Ascending aorta (tissue), 2 donors: ENCODE measurements at places on chromosomes 7 and 10. TPM values are rescaled to one million over a fixed set of nuclear protein-coding genes. Genes with fewer than 3 reads are reported as not detected.

DNA sequence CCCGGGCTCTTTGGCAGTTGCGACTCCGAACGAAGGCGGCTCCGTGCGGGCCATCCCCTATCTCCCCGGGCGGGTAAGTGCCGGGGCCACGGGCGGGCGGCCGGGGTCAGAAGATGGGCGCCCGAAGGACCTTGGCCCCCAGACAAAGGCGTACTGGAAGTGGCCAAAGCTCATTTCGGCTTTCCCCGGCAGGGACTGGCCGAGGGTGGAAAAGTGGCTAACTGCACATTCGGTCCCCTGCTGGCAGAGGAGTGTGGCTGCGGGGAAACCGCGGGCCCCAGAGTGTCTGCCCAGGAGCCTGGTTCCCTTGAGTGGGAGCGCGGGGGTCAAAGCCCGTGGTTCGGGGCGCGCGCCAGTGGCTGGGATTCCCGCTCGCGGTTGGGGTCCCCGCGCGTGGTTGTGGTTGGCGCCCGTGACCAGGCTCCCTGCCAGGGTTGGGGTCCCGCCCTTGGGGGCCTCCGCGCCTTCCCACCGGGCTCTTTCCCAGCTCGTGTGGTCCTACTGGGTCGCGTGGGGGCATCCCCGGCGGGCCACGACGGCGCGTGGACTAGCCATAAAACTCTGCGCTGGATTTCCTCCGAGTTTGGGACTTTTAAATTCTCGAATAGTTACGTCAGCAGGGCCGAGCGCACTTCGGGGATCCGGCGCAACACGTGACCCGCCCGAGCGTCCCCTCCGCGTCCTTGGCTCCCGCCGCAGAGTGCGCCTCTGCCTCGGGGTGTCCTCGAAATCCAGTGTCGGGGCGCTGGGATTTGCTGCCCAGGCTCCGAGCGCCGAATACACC is 124.4 kb downstream of the TACC2 start:
- H3K4me3 ChIP-seq: peak overlapping the region; percentile 81
- H3K4me1 ChIP-seq: peaks cover 19% of the 10 kb centered on the region
- H3K27ac ChIP-seq: peak overlapping the region; percentile 99
- H3K27me3 ChIP-seq: no peaks in the 10 kb centered on the region

GRCh38 chr10:118950190-118950680 is 79.3 kb upstream of the NANOS1 start:
- H3K27me3 ChIP-seq: no peaks in the 10 kb centered on the region
- H3K36me3 ChIP-seq: no peaks in the 10 kb centered on the region
- DNase-seq: no peak
- no peaks in the 10 kb centered on the region for H3K4me1 ChIP-seq

DNA sequence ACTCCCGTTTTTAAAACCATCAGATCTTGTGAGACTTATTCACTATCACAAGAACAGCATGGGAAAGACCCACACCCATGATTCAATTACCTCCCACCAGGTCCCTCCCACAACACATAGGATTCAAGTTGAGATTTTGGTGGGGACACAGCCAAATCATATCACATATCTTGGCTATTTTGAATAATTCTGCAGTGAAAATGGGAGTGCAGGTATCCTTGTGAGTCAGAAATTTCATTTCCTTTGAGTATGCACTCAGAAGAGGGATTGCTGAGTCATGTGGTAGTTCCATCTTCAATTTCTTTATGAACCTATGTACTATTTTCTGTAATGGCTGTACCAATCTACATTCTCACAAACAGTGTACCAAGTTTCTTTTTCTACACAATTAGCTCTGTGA is 125.8 kb downstream of the ANKRD7 start:
- no peaks in the 10 kb centered on the region for H3K36me3 ChIP-seq
- no peaks in the 10 kb centered on the region for H3K4me1 ChIP-seq
- no peak for DNase-seq
- no peaks in the 10 kb centered on the region for H3K27me3 ChIP-seq
- no peak overlapping the region for H3K4me3 ChIP-seq
- no peak overlapping the region for H3K27ac ChIP-seq

DNA sequence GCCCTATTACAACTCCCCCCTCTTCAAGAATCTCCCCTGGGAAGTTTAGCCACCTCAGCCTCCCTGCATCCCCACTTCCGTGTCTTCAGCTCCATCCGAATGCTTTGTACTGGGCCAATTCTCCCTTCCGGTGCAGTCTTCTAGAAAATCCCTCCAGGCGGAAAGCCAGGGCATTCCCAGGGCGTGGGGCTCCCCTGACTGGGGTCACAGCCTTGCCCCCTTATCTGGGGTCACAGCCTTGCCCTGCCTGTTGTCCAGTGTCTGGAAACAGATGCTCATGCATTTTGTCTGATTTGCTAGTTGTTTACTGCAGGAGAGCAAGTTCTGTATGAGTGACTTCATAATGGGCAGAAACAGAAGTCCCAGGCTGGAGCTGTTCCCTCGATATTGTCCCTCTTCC is 112.5 kb upstream of the TCERG1L start:
- H3K4me1 ChIP-seq: no peaks in the 10 kb centered on the region
- no peak overlapping the region for H3K4me3 ChIP-seq
- no peak for DNase-seq
- H3K27me3 ChIP-seq: no peaks in the 10 kb centered on the region

GRCh38 chr10:8380833-8381496 is 326.5 kb downstream of the GATA3 start:
- H3K27me3 ChIP-seq: no peaks in the 10 kb centered on the region
- H3K4me1 ChIP-seq: no peaks in the 10 kb centered on the region
- H3K4me3 ChIP-seq: no peak overlapping the region
- no peaks in the 10 kb centered on the region for H3K36me3 ChIP-seq

DNA sequence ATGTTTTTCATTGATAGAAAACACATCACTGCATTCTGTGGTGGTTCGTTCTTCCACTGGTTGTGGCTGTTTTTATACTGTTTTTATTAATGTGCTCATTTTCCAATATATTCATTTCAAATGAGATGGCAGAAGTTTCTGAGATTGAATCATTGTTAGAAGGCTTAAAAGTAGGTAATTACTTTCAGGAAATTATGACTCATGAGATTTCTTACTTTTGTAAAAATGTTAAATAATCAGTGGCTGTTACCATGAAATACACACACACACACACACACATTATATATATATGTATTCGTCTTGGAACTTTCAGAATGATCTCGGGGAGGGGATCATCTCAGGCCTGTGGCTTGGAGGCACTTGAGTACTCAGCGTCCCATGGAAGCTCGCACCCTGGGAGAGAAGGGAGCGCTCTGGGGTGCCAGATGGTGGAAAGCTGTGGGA is 66.1 kb downstream of the ZMYND11 start:
- H3K27ac ChIP-seq: no peak overlapping the region
- no peak for DNase-seq
- H3K27me3 ChIP-seq: no peaks in the 10 kb centered on the region
- H3K4me1 ChIP-seq: peaks cover 2% of the 10 kb centered on the region
- H3K36me3 ChIP-seq: no peaks in the 10 kb centered on the region

DNA sequence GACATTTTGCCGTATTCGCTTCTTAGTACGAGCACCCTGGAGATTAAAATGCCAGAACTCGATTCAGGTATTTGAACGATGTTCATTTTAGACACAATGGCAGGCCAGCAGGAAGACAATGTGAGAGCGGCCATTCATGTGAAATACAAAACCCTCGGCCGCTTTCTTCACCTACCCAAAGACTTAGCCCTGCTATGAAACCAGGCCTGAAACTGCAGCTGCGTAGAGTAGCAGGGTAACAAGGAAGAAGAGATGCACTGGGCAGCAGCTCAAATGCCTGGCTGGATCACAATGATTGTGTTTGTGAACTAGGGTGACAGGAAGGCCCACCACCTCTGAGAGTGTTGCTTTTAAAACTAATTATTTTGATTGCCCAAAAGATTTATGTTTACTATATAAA is 234.8 kb downstream of the TRIL start:
- no peak overlapping the region for H3K27ac ChIP-seq
- no peak overlapping the region for H3K4me3 ChIP-seq
- H3K36me3 ChIP-seq: no peaks in the 10 kb centered on the region
- DNase-seq: no peak
- H3K27me3 ChIP-seq: no peaks in the 10 kb centered on the region
- H3K4me1 ChIP-seq: peaks cover 11% of the 10 kb centered on the region

- peak overlapping the region; percentile 57 for H3K4me3 ChIP-seq
- no peak for DNase-seq
- H3K36me3 ChIP-seq: no peaks in the 10 kb centered on the region
- no peaks in the 10 kb centered on the region for H3K27me3 ChIP-seq
Observed at GRCh38 chr7:2812114-2812487, 32.0 kb downstream of the GNA12 start.

DNA sequence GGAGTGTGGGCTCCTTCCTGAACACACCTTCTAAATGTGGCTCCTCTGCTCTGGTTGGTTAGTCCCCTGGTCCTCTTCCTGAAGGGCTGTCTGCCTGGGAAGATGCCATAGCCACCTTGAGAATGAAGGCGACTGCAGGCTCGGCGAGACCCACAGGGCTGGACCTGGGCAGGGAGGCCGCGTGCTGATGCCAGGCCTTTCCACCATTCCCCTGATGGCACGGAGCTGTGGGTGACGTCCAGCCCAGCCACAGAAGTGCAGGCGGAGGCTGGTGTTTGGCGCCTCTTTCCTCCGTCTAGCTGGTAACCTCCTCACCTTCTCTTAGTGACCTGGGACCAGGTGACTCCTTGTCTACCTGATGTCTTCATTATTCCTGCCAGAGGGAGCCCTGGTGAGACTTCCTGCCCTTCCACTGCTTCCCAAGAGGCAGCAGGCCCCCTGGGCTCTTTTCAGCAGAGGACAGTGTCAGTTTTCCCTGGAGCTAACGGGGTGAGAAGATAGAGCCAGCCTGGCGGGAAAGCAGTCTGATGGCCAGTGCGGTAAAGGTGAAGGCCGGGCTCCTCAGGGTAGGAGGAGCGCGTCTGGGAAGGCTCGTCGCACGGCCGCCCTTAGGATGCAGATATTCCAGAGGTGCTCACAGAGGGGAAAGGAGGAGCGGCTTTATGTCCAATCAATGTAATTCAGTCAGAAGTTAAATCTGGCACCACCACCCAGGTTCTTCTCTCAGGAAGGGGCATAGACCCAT is 34.9 kb downstream of the GBX1 start:
- peaks cover 96% of the 10 kb centered on the region for H3K36me3 ChIP-seq
- H3K27ac ChIP-seq: no peak overlapping the region
- H3K27me3 ChIP-seq: no peaks in the 10 kb centered on the region
- no peak overlapping the region for H3K4me3 ChIP-seq

DNA sequence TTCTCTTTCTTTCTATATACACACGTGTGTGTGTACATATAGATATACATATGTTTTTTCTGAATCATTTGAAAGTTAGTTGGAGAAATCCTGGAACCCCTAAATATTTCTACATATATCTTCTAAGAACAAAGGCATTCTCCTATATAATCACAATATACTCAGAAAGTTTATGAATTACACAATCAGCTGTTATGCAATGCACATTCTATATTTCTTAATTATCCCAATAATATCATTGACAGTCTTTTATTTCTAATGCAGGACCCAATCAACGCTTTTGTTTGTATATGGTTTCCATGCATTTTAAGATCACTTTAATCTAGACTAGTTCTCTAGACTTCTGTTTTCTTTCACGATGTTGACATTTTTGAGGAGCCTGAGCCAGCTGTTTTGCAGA is 27.7 kb upstream of the ZNF746 start:
- no peaks in the 10 kb centered on the region for H3K27me3 ChIP-seq
- H3K4me3 ChIP-seq: no peak overlapping the region
- DNase-seq: no peak
- H3K27ac ChIP-seq: no peak overlapping the region

DNA sequence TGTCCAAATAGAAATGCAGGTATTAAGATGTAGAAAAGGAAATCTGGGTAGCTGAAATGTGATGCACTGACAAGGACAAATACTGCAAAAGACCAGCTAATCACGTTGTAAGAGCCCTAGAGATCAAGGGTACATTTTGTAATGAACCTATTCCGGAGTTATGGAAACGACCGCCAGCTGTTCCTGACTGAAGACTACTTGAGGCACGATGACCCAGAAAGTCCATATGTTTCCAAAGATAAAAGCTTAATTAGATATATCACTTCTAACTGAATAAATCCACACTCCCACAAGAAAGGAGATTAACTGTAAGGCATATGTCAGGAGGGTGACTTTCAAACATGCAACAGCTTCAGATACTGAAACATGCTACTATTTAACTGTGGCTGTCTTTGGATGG is 253.5 kb downstream of the NSUN6 start:
- no peak overlapping the region for H3K27ac ChIP-seq
- DNase-seq: no peak
- no peak overlapping the region for H3K4me3 ChIP-seq
- no peaks in the 10 kb centered on the region for H3K27me3 ChIP-seq

DNA sequence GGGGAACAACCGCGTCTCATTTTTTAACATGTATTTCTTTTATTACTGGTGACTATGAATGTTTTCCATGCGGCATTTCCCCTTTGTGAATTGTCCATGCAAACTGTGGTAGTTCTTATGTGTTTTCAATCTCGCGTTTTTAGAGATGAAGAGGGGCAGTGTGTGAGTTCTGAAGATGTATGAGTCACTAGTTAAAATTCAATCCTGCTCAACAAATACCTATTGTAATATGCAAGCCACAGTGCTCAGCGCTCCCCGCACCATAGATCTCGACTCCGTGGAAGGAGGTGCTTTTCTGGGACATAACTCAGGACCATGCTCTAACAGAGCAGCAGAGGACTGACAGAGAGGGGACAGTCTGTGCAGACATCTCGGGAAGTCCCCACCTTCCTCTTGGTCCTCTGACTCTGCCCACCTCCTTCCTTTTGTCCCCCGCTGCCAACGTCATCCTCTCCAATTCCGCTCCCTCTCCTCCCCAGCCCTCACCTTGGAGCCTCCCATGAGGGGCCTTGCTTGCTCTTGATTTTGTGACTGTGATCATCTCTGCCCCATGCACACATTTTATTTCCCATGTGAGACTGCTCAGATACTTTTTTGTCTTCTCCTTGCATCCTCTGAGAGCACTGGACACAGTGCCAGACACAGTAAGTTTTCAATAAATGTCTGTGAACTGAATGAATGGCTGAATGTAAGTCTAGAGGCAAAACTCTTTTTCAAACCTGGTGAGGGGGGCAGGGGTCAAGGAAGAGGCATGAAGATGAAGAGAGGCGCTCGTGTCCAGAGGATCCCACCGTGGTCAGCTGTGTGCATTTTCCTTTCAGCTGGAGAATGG is 42.7 kb upstream of the PLEKHA1 start:
- H3K4me1 ChIP-seq: no peaks in the 10 kb centered on the region
- no peaks in the 10 kb centered on the region for H3K36me3 ChIP-seq
- H3K27me3 ChIP-seq: no peaks in the 10 kb centered on the region
- H3K27ac ChIP-seq: no peak overlapping the region
- H3K4me3 ChIP-seq: no peak overlapping the region

DNA sequence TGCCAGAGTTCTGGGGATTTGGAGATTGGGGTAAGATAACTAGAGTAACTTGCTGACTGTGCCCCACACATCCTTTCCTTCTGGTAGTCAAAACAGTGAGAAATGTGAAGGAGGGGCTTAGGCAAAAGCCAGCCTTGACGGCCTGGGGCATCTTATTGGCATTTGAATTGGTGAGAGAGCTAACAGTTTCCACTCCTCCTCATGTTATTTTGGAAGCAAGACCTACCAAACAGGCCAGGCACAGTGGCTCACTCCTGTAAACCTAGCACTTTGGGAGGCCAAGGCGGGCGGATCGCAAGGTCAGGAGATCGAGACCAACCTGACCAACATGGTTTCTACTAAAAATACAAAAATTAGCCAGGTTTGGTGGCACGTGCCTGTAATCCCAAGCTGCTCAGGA is 596.6 kb downstream of the GRM8 start:
- H3K27me3 ChIP-seq: no peaks in the 10 kb centered on the region
- no peaks in the 10 kb centered on the region for H3K36me3 ChIP-seq
- no peak overlapping the region for H3K4me3 ChIP-seq
- no peak overlapping the region for H3K27ac ChIP-seq
- no peak for DNase-seq

MPLKIP gene
- 55.5 TPM for total RNA-seq

TCTN3 gene
- 22.1 TPM for total RNA-seq

CPA4 gene
- total RNA-seq: not detected

HYAL4 gene
- not detected for total RNA-seq

ANK3 gene
- 28.3 TPM for total RNA-seq

GOLGA7B gene
- 0.11 TPM for total RNA-seq
